ENCODE measurements at places on chromosomes 5 and 9. TPM values are rescaled to one million over a fixed set of nuclear protein-coding genes. Genes with fewer than 3 reads are reported as not detected.
A peak's percentile ranks its signal among the peaks of the same experiment; 100 is the strongest.

OBP2B gene
- not detected for total RNA-seq

GRCh38 chr5:56288873-56289601 lies 55.9 kb upstream of the ANKRD55 start:
- no peaks in the 10 kb centered on the region for H3K36me3 ChIP-seq
- H3K27me3 ChIP-seq: no peaks in the 10 kb centered on the region
- H3K4me1 ChIP-seq: peaks cover 6% of the 10 kb centered on the region

GRCh38 chr9:34496149-34496712 lies 26.6 kb downstream of the ENHO start:
- H3K4me1 ChIP-seq: peaks cover 13% of the 10 kb centered on the region
- no peaks in the 10 kb centered on the region for H3K36me3 ChIP-seq
- H3K4me3 ChIP-seq: no peak overlapping the region
- peaks cover 12% of the 10 kb centered on the region for H3K27me3 ChIP-seq
- H3K27ac ChIP-seq: no peak overlapping the region

GRCh38 chr9:15231788-15232635 lies 75.0 kb downstream of the TTC39B start:
- H3K27ac ChIP-seq: no peak overlapping the region
- peaks cover 27% of the 10 kb centered on the region for H3K36me3 ChIP-seq
- DNase-seq: peak; percentile 25
- H3K4me1 ChIP-seq: peaks cover 47% of the 10 kb centered on the region

GRCh38 chr5:115549154-115549553 lies 4.6 kb upstream of the FEM1C start:
- peaks cover 3% of the 10 kb centered on the region for H3K27me3 ChIP-seq
- no peak overlapping the region for H3K4me3 ChIP-seq
- peak; percentile 23 for DNase-seq
- H3K4me1 ChIP-seq: peaks cover 6% of the 10 kb centered on the region

GRCh38 chr9:4214486-4214885 lies 85.4 kb downstream of the GLIS3 start:
- no peaks in the 10 kb centered on the region for H3K36me3 ChIP-seq
- H3K27ac ChIP-seq: no peak overlapping the region
- H3K27me3 ChIP-seq: no peaks in the 10 kb centered on the region

DNA sequence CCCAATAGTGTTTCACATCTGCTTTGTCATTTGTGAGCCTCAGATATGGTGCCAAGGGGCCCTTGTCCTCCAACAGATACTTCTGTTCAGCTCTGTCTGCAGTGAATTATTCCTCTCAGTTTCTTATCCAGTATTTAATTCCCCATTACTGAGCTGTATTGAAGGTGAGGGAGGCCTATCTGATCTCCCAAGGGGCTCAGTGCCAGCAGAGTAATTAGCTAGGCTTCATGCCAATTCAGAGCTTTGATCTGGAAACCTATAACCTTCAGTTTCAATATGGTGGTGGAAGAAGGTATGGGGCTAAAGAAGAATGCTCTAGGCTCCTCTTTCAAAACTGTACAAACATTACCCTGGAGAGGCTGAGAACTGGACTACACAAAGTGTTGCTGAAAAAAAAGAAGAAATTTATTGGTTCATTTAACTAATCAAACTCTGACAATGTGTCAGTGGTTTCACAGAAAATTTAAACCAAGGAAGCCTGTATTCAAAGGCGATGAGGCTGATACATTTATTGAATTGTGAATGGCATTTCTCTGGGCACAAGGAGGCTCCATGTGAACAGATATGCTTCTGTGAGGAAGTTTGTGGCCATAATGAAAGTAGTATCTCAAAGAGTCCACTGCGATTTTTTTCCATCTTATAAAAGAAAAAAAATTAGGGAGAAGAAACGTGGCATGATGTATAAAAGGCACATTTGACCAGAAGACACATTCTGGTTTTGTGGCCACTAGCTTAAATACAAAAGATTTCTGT lies 397.8 kb downstream of the TLE4 start:
- no peak for DNase-seq
- H3K27me3 ChIP-seq: peaks cover 8% of the 10 kb centered on the region
- H3K36me3 ChIP-seq: no peaks in the 10 kb centered on the region

GDF9 gene
- total RNA-seq: 0.64 TPM

DNA sequence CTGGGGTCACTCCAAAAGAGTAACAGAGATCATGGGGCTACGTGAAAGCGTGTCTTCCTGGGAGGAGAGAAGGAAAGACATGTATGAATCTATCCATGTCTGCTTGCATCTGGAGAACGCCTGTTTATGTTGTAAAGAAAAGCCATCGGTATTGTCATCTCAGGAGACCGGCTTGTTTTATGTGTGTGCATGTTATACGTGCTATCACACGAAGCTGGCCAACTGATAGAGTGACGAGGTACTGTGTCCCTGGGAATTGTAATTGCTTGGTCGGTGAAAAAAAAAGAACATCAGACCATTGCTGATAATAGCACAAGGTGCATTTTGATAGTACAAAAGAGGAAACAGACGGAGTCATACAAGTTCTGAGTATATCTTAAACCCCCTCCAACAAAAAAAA lies 370 bp upstream of the CDH6 start:
- H3K27ac ChIP-seq: no peak overlapping the region
- H3K36me3 ChIP-seq: no peaks in the 10 kb centered on the region
- peaks cover 37% of the 10 kb centered on the region for H3K27me3 ChIP-seq
- H3K4me1 ChIP-seq: peaks cover 8% of the 10 kb centered on the region
- DNase-seq: no peak

ARHGEF37 gene
- 0.95 TPM for total RNA-seq

DNA sequence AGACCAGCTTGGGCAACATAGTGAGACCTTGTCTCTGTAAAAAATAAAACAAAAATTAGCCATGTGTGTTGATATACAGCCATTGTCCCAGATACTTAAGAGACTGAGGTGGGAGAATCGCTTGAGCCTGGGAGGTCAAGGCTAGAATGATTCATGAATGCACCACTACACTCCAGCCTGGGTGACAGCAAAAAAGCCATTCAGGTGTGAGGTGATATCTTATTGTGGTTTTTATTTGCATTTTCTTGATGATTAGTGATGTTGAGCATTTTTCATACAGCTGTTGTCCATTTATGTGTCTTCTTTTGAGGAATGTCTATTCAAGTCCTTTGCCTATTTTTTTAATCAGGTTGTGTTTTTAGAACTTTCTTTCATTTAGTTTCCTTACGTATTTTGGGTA lies 23.2 kb downstream of the MTAP start:
- peaks cover 29% of the 10 kb centered on the region for H3K4me1 ChIP-seq
- no peaks in the 10 kb centered on the region for H3K27me3 ChIP-seq
- DNase-seq: no peak
- H3K27ac ChIP-seq: no peak overlapping the region
- H3K4me3 ChIP-seq: no peak overlapping the region

- H3K27me3 ChIP-seq: no peaks in the 10 kb centered on the region
- no peaks in the 10 kb centered on the region for H3K36me3 ChIP-seq
- H3K4me3 ChIP-seq: no peak overlapping the region
- no peak for DNase-seq
Observed at GRCh38 chr9:107557236-107557990, 67.8 kb upstream of the KLF4 start.

DNA sequence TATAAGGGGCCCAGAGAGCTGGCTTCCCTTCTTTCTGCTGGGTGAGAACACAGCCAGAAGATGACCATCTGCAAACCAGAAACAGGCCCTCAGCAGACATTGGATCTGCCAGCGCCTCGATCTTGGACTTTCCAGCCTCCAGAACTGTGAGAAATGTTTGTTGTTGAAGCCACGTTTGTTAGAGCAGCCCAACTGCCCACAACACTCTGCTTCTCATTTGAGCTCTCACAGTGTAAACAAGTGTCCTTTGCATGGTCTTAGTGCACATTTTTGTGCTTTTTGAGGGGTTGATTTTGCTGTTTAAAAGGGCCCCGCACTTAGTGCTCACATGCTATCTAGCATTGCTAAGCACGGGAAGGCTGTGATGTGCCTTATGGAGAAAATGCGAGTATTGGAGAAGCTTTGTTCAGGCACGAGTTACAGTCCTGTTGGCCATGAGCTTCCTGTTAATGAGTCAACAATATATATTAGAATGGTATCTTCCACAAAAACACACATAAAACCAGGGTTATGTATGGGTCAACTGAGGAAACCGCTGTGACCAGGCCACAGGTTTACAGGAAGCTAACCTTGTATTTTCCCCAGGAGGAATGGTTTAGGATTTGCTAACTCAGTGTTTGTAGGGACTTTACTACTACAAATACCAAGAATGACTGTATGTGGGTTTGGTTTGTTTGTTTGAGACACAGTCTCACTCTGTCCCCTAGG lies 11.9 kb downstream of the CMBL start:
- H3K36me3 ChIP-seq: no peaks in the 10 kb centered on the region
- DNase-seq: no peak
- H3K4me3 ChIP-seq: no peak overlapping the region
- no peaks in the 10 kb centered on the region for H3K4me1 ChIP-seq

DNA sequence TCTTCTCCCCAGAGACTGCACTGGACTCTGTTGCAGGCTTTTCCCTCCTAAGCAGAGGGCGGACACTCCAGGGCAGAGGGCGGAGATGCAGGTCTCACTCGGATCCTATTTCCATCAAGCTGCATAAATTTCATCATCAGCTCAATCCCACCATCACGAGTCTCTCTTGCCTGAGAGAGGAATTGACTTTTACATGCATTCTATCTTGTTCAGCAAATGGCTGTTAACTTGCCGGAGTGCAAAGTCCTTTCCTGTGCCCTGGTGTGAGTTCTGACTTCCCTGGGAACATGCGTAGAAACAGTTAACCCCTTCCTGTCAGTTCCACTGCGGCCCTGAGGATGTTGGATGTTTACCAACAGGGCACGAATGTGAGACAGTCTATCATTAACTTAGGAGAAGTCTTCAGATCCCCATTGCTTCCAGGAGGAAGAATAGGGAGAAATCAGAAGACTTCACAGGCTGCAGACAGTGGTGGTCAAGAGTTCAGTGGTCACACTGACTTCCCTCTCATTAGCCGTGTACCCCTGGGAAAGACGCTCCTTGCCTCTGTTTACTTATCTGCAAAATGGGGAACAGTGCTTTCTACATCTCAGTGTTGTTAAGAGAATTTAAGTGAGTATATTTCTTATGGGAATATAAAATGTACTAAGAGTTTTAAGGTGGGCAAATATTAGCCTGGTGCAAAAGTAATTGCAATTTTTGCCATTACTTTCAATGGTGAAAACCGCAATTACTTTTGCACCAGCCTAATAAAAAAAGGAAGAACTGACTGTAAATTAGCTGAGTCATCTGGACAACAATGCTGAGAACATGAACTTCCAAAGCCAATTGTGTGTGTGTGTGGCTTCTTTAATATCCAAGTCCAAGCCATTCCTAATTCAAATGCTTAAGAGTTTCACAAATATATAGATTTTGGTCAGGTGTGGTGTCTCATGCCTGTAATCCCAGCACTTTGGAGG lies 248.0 kb downstream of the DRD1 start:
- no peak overlapping the region for H3K4me3 ChIP-seq
- H3K36me3 ChIP-seq: no peaks in the 10 kb centered on the region
- H3K27me3 ChIP-seq: peaks cover 2% of the 10 kb centered on the region
- no peaks in the 10 kb centered on the region for H3K4me1 ChIP-seq

- H3K27me3 ChIP-seq: no peaks in the 10 kb centered on the region
- peaks cover 12% of the 10 kb centered on the region for H3K36me3 ChIP-seq
- peak overlapping the region; percentile 97 for H3K27ac ChIP-seq
- DNase-seq: no peak
- peaks cover 91% of the 10 kb centered on the region for H3K4me1 ChIP-seq
Observed at GRCh38 chr5:119302916-119303897, 52.6 kb upstream of the TNFAIP8 start.

TRIO gene
- total RNA-seq: 4.6 TPM

- peak; percentile 89 for DNase-seq
- H3K4me3 ChIP-seq: peak overlapping the region; percentile 58
- peaks cover 93% of the 10 kb centered on the region for H3K4me1 ChIP-seq
Observed at GRCh38 chr9:89522261-89522958, 24.5 kb upstream of the SEMA4D start.

GRCh38 chr5:64195981-64196380 lies 30.3 kb downstream of the RNF180 start:
- H3K4me3 ChIP-seq: no peak overlapping the region
- no peaks in the 10 kb centered on the region for H3K4me1 ChIP-seq
- DNase-seq: no peak
- no peaks in the 10 kb centered on the region for H3K27me3 ChIP-seq
- no peak overlapping the region for H3K27ac ChIP-seq

GRCh38 chr5:149118463-149118862 lies 22.8 kb upstream of the ABLIM3 start:
- no peak overlapping the region for H3K27ac ChIP-seq
- H3K4me1 ChIP-seq: no peaks in the 10 kb centered on the region
- no peak for DNase-seq
- H3K4me3 ChIP-seq: no peak overlapping the region
- H3K36me3 ChIP-seq: no peaks in the 10 kb centered on the region
- H3K27me3 ChIP-seq: peaks cover 4% of the 10 kb centered on the region

- peaks cover 18% of the 10 kb centered on the region for H3K4me1 ChIP-seq
- DNase-seq: peak; percentile 89
- H3K36me3 ChIP-seq: no peaks in the 10 kb centered on the region
- peaks cover 48% of the 10 kb centered on the region for H3K27me3 ChIP-seq
- H3K4me3 ChIP-seq: peak overlapping the region; percentile 48
- no peak overlapping the region for H3K27ac ChIP-seq
Observed at GRCh38 chr5:176619203-176619568, 9.2 kb upstream of the GPRIN1 start.

SPINK4 gene
- total RNA-seq: not detected

GRCh38 chr9:127088724-127089615 lies 33.5 kb downstream of the ANGPTL2 start:
- no peaks in the 10 kb centered on the region for H3K36me3 ChIP-seq
- peaks cover 7% of the 10 kb centered on the region for H3K4me1 ChIP-seq
- H3K27ac ChIP-seq: no peak overlapping the region
- H3K4me3 ChIP-seq: no peak overlapping the region
- DNase-seq: no peak
- peaks cover 6% of the 10 kb centered on the region for H3K27me3 ChIP-seq

NR4A3 gene
- total RNA-seq: 4.2 TPM

GRCh38 chr5:24817966-24818365 lies 173.2 kb upstream of the CDH10 start:
- no peaks in the 10 kb centered on the region for H3K27me3 ChIP-seq
- H3K27ac ChIP-seq: no peak overlapping the region
- DNase-seq: no peak
- H3K36me3 ChIP-seq: no peaks in the 10 kb centered on the region

DNA sequence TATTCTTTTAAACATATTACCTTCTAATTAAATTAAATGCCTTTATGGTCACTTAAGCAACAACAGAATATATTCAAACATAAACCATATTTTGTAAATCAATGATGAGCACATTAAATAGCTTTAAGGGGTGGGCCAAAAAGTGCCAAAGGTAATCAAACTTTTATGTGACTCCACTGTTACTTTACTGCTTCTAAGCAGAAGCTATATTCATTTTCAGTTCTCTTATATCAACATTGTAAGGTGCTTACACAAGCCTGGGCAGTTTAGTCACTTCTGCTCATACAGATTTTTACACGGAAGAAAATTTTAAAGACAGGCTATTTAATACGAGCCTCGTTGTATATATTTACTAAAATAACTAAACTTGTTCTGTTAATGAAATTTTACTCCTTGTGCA lies 29.9 kb downstream of the RFX3 start:
- no peak overlapping the region for H3K27ac ChIP-seq
- H3K4me3 ChIP-seq: no peak overlapping the region
- H3K27me3 ChIP-seq: no peaks in the 10 kb centered on the region
- H3K4me1 ChIP-seq: peaks cover 43% of the 10 kb centered on the region
- H3K36me3 ChIP-seq: peaks cover 7% of the 10 kb centered on the region
- no peak for DNase-seq

GRCh38 chr5:33685873-33686755 lies 205.7 kb downstream of the ADAMTS12 start:
- DNase-seq: no peak
- H3K36me3 ChIP-seq: no peaks in the 10 kb centered on the region
- no peak overlapping the region for H3K4me3 ChIP-seq
- no peaks in the 10 kb centered on the region for H3K4me1 ChIP-seq
- no peaks in the 10 kb centered on the region for H3K27me3 ChIP-seq

Data from activated naive CD4-positive, alpha-beta T cell treated with anti-CD3 and anti-CD28 coated beads for 36 hours (primary cell).